ENCODE measurements at places on chromosomes 3 and 15. TPM values are rescaled to one million over a fixed set of nuclear protein-coding genes. Genes with fewer than 3 reads are reported as not detected.

C2CD4B gene
- total RNA-seq, result 0.33 TPM

NANOGP8 gene
- total RNA-seq, result not detected

TIPARP gene
- total RNA-seq, result 21.7 TPM

ACOX2 gene
- not detected for total RNA-seq

FSTL1 gene
- 0.58 TPM for total RNA-seq

CCR3 gene
- total RNA-seq, result not detected

FYTTD1 gene
- 43.3 TPM for total RNA-seq

MEGF11 gene
- not detected for total RNA-seq

GPR27 gene
- 2.4 TPM for total RNA-seq

GPR160 gene
- total RNA-seq, result 2.2 TPM

- DNase-seq, result no peak
Measured at GRCh38 chr15:39432912-39433348, 147.9 kb upstream of the THBS1 start.

DNA sequence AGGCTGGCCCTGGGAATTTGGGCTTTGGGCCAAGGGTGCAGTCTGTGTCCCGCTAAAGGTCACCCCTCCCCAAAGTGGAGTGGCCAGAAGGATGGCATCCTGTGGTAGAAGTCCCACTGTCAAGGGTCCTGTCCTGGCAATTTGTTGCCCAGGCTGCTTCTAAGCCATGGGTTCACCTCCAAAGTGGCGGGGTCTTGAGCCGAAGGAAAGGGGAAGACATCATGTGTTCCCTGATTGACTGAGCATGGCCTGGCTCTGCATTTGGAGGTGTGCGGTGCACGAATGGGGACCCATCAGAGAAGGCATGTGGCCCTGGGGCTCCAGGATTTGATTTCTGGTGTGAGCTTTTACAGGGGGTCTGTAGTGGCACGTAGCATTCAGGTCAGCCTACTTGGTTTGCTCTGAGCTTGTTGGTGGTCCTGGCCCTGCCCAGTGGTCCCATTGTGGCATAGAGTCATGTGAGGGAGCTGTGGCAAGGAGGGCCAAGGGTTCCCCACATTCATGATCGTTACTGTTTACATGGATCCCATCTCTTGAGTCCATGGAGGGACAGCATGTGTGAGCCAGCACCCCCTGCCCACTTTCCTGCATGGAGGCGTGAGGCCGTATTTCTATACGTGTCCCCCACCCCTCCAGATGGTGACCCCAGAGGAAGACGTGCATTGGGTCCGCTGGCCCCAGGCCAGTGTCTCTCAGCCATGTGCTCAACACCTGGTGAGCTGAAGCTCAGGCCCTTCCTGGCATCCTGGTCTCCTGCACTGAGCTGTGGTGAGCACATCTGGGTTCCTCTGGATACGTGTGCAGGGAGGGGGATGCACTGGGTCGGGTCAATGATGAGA, 225.1 kb downstream of the SNRPN start:
- DNase-seq, result peak; percentile 1

- DNase-seq, result no peak
Measured at GRCh38 chr3:174295306-174296092, 563.6 kb upstream of the NAALADL2 start.

GRCh38 chr3:40096661-40097111, 212.8 kb upstream of the EIF1B start:
- DNase-seq, result no peak

DNA sequence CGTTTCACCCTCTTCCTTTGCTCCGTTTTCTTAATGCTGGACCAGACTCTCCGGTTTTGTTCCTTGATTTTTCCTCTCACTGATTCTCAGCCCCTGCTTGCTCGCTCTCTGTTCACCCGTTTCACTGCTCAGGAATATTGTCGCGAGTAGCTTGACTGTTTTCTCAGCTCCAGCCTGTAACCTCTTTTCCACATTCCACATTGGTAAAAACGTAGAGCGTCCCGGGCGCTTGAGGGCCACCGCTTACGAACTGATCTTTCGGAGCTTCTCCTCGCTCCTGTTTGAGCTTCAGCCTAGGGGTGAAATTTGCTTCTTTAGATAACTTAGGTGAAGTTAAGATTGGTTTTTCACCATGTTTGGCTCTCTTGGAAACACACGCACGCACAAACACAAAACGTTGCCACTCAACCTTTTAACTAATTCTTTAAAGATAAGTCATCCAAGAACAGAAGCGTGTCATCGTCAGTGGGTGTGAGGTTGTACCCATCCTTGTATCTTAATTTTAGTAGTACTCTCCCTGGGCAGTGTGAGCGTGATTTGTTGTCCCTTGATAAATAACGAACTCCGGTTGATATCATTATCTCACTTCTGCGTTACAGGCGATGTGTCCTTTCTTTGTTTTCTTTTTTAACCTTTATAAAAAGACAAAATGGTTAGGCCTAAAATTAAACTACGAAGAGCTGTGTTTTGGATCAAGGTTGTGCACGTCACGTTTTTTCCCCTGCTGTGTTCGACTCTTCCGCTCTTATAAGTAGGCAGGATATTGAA, 1.0 kb downstream of the PAK2 start:
- DNase-seq, result peak; percentile 22

DNA sequence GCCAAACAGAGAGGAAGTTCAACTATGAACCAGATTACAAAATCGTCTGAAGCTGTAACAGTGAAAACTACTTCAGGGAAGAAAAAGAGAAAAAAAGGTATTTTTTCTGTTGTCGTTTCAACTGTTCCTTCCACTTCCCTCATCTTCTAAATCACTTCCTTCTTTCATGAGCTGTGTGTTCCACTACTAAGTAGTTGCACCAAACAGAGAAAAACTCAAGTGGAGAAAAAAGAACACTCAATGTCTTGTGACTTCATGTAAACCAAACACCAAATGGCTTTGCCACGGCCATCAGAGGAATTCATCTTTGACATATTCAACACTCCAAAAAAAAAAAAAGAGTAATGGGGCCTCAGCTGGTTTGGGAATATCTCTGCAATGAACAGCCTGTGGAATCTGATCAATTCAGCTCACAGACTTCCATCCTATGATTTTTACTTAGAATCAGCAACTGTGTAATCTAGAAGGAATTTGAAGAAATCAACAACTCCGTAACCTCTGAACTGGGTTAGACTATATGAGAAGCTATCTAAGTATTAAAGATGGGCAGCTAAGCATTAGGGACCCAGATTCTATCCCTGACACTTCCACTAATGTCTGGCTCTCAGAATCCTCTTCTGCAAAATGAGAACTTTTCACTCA, 47.5 kb upstream of the RNF7 start:
- no peak for DNase-seq

- no peak for DNase-seq
Measured at GRCh38 chr3:73674280-73674679, 49.5 kb upstream of the PDZRN3 start.

GRCh38 chr3:129514110-129514509, 14.3 kb upstream of the RHO start:
- DNase-seq, result no peak

- no peak for DNase-seq
Measured at GRCh38 chr3:56294286-56294685, 174.0 kb downstream of the ERC2 start.

GRCh38 chr3:30199096-30199759, 407.2 kb upstream of the TGFBR2 start:
- DNase-seq, result peak; percentile 70

DNA sequence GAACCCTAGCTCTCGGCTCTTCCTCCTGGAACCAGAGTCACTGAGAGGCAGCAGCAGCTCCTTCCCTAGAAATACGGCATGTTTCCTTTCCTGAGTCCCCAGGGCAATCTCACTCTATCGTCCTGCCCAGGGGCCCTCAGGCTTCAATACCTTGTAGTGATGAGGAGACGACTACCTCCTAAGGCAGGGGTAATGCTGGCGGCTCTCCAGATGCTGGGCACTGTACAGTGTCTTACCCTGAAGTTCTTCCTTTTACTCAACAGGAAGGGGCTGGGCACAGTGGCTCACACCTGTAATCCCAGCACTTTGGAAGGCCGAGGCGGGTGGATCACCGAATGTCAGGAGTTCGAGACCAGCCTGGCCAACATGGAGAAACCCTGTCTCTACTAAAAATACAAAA, 13.5 kb downstream of the TMEM44 start:
- no peak for DNase-seq

- DNase-seq, result no peak
Measured at GRCh38 chr3:123385981-123386380, 62.9 kb downstream of the ADCY5 start.

DNA sequence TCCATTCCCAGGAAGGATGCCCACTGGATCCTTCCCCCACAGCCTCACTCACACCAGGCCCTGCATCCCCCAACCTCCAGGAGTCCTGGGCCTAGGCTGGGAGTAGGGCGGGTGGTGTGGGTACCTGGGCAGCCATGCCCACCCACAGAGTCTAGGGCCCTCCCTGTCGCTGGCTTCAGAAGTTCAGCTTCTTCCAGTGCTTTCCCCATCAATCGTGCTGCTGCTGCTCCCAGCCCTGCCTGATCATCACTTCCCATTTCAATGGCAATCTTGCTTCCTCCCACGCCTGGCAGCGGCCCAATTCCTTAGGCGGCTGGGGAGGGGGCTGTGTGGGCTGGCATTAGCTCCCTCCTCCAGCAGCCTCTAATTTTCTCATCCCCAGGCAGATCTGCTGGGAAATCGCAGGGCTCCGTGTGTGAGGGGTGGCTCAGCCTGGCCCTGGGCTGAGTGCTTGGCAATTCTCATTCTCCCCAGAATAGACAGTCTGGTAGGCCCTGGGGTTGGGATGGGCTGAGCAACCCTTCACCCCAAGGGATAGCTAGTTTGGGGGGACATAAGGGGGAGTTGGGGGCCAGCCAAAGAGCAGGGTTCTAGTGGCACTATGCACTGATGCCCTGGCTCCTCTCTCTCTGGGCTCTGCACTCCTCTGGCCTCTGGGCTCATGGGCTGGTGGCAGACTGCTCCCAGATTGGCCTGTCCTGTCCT, 66.4 kb downstream of the SCN5A start:
- DNase-seq, result no peak

- no peak for DNase-seq
Measured at GRCh38 chr15:23441204-23441603, 5.8 kb downstream of the GOLGA6L2 start.

Measured in activated T-cell treated with anti-CD3 and anti-CD28 coated beads, Interleukin-2, amount 50 U/mL, for 4 hours (primary cell).